ENCODE measurements at places on chromosomes 11 and 22.
A peak's percentile ranks its signal among the peaks of the same experiment; 100 is the strongest.

GRCh38 chr11:76810151-76810853 lies 27.1 kb downstream of the TSKU start:
- DNase-seq: no peak

- DNase-seq: no peak
Measured at GRCh38 chr11:39363571-39363970, 2095.9 kb downstream of the LRRC4C start.

- no peak for DNase-seq
Measured at GRCh38 chr11:113613619-113614018, 92.5 kb downstream of the TMPRSS5 start.

- DNase-seq: no peak
Measured at GRCh38 chr11:57094181-57094935, 87.4 kb upstream of the LRRC55 start.

- no peak for DNase-seq
Measured at GRCh38 chr11:46363031-46363407, 15.8 kb downstream of the DGKZ start.

DNA sequence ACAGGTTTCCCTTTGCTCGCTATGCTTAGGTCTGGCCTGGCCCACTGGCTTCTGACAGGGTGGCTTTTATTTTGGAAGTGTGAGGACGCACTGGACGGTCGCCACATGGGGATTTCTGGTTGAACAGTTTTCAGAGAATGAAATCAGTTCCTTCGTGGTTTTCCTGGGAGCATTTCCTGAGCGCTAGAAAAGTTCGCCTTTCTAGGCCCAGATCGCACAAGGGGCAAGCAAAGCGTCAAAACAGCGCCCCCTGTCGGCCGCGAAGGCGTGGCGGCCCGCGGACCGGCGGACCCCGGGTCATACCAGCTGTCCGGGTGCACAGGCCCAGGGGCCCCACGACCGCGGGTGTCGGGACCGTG lies 12.7 kb upstream of the CYP2R1 start:
- peak; percentile 76 for DNase-seq

GRCh38 chr11:65377036-65377435 lies 5.4 kb downstream of the SLC25A45 start:
- DNase-seq: no peak

DNA sequence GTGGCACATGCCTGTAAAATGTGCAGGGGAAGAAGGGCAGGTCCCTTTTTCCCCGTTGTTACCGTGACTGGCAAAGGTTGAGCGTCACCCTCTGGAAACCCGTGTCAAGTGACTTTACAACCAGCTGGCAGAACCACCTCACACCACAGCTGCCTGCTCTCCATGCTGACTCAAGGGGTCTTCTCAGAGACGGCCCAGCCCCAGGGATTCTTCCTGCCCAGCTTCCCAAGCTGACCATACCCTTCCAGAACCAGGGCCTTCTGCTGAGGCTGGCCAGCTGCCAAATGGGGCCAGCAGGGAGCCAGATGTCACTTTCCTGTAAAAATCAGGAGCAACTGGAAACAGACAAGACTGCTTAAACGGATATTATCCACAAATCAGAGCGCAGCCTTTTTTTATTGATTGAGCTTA lies 6.3 kb downstream of the PC start:
- no peak for DNase-seq

GRCh38 chr11:34343153-34343552 lies 14.7 kb downstream of the ABTB2 start:
- DNase-seq: no peak

- DNase-seq: no peak
Measured at GRCh38 chr22:49564666-49565515, 262.8 kb downstream of the BRD1 start.

- no peak for DNase-seq
Measured at GRCh38 chr22:35921044-35921443, 107.6 kb downstream of the RBFOX2 start.

GRCh38 chr11:67455054-67455453 lies at the start of gene CABP4:
CABP4 (plus strand) TSS chr11:67455354; CDS start chr11:67455424, 70 bp downstream.
- DNase-seq: no peak

GRCh38 chr11:32751381-32751780 lies 43.1 kb downstream of the CCDC73 start:
- no peak for DNase-seq

DNA sequence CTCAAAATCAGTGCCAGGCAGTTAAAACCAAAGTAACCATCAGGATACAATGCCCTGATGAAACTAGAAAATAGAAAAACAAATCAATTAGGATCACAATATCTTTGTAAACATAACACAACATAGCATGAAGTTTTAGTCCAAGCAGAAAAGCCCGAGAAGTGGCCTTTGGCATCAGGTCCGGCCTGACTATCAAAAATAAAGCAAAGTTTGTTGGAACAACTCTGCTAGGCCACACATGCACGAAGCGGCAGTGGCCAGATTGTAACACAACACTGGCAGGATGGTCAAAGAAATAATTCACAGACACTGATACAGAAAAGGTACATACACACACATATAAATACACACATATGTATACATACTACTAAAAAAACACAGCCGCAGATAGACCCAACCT lies 26.9 kb downstream of the CDON start:
- no peak for DNase-seq

DNA sequence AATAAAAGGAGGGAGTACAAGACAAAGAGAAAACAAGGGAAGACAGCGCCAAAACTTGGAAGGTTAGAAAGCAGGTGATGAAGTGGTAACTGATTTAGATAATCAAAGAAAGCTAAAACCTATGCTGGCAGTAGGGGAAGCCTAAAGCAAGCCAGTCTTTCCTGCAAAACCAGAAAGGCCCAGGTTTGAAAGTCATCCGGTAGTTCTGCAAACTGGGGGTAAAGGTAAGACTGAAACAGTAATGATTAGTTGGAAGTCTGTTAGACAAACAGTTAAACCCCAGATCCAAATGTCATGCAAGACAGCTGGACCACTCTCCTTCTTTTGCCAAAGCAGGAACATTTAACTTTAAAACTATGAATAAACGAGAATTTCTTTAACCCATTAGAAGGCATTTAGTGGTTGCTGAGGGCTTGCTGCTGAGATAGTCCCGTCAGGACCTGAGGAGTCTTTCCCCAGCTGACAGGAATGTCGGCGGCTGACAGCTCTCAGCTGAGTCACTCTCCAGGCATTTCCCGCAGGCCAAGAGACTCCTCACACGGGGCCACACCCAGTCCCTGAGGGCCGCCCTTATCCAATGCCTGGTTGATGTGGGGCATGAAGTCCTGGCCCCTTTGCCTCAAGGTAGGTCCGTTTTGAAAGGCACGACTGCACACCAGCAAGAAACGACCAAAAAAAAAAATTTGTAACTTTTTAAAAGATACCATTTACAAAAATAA lies 36.3 kb upstream of the CFAP300 start:
- no peak for DNase-seq

DNA sequence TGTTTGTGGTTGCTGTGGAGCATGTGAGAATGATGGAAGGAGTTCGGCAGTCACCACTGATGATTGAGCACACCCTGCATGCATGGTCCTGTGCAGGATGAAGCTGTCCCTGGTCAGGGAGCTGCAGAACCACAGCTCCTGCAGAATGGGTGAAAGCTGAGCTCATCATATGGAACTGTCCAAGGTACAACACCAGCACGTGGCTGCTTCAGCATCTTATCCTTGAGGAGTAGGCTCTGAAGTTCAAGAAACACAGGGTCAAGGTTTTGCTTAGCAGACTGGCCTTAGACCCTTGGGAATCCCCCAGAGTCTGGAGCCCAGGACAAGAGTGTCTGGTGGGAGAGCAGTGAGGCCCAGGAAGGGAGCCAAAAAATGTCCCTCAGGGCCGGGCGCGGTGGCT lies 182.4 kb upstream of the LARGE1 start:
- no peak for DNase-seq

DNA sequence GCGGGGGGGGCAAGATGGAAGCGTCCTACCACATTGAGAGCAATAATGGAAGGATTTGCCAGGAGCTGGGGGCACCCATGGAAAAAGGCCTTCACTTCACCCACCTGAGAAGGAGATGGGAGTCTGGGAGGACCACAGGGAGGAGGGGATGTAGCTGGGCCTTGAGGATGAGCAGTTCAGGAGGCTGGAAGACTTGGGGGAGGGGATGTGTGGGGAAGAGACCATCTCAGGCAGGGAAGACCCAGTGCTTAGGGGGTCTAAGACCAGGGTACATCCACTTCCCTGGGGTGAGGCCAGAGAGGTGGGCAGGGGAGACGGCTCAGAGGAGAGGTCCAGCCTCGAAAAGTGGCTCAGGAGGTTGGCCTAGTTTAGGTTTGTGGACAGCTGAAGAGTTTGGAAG lies 71.3 kb upstream of the TCF20 start:
- DNase-seq: no peak

- DNase-seq: peak; percentile 63
Measured at GRCh38 chr11:134050541-134051383, 18.1 kb upstream of the JAM3 start.

- no peak for DNase-seq
Measured at GRCh38 chr11:63818609-63819008, 5.4 kb downstream of the SPINDOC start.

DNA sequence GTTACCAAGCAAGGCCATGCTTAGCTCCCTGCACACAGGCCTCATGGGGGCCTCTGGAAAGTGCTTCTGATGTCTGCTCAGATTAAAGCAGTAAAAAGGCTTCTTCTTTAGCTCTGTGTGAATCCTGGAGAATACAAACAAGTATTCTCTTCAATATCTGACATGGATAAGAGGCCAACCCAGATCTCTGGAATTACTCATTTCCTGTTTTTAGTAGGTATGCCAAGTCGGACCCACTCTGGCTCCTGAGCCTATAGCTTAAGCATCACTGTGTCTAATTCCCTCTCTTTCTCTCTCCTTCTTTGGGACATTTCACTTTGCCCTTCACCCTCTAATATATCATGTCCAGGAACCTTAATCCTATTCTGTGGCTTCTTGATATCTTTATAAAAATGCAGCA lies 529.6 kb upstream of the CCDC90B start:
- DNase-seq: no peak

DNA sequence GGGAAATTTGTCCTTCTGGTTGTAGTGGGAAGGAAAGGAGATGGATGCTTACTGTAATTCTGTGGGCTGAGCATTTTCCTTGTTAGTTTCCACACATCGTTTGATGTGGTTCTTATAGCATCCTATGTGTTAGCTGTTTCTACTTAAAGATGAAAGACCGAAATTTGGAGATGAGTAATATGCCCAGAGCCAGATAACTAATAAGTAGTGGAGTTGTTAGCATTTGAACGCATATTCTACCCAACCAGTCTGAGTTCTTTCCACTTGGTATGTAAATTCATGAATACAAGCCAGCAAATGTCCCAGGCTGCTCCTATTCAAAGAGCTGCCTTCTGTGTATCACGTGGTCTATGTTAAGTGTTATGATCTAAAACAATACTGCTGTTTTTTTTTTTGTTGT lies 14.6 kb downstream of the SPECC1L start:
- DNase-seq: no peak

- no peak for DNase-seq
Measured at GRCh38 chr22:31618057-31618456, 44.0 kb downstream of the PISD start.

DNA sequence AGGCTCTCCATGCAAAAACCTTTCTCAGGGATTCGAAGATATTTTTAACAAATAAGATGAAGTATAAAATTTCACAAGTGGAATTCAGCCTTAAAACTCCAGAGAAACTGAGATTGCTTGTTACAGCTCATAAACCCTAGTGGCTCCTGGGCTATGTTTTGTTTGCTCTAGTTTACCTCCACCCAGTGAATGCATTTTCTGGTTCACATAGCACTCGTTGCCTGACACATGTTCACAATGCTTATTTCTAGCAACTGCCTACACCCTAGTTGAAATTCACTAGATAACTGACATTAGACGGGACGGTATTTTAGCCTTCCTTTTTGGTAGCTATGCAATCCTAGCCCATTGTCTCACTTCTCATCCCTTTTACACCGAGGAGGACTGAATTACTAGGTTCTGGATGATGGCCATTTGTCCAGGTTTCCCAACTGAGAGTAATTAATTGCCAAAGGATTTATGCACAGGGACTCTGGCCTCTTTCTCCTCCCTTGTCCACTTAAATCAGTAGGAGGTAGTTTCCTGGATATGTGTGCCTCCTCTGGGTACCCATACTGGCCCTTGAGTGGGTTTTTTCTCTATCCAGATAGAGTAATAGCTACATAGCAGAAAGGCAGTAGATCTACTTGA lies 951.6 kb downstream of the DLG2 start:
- no peak for DNase-seq

DNA sequence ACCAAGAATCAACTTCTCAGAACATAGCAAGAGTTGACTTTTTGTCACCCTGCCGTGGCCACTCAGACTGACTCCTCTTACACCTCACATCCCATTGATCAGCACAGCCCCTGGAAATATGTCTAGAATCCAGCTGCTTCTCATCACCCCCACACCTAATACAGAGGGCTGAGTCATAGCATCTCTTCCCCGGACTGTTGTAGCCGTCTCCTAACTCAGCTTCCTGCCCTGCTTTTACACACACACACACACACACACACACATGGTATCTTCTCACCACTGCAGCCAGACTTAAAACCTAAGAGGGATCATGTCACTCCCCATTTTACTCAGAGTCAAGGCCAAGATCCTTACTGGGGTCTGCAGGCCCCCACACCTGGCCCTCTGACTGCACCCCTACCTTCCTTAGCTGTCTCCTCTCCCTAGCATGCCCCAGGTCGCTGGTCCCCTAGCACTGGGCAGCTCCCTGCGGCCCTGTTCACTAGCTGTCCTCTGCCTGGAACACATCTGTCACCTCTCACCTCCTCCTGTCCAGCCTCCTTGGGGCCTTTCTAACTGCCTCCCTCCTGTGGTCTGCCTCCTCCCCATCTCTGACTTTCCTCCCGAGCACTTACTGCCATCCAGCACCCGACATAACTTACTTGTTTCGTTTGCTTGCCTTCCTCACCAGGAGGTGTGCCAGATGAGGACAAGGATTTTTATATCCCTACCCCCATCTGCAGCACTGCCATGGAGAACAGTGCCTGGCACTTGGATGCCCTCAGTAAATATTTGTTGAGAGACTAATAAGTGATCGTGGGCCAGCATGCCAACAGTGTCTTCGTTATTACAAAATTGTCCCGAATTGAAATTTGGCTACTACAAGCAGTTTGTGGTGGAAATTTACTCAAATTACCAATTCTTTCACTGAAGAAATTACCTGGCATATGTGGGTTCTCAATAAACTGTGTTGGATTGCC lies 61.9 kb downstream of the BMAL1 start:
- DNase-seq: no peak

DNA sequence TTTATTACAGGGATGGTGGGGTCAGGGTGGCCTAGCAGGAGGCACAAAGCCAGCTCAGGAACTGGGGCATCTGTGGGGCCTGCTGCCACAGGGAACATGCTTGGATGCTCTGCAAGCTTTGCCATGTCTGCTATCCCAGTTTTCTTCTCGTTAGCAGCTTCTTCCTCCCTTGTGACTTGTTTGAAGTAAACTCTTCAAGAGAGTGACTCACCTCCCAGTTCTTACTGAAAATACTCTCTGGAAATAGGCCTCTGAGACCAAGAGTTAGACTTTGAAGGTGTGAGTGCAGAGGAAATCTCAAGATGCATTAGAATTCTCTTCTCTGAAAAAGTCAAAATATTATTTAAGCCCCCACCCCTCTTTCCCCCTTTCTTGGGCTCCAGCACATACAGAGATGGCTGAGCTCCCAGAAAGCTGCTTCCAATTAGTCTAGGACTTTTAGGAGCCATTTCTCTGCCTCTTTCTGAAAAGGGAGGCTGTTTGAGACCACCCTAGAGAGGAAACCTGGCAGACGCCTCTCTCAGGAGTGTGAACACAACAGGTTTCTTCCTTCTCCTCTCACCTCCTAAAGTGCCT lies 15.1 kb downstream of the CWC15 start:
- DNase-seq: no peak
